Aorta (tissue), 5 donors: ENCODE measurements at places on chromosomes 1 and 21. TPM values are rescaled to one million over a fixed set of nuclear protein-coding genes. Genes with fewer than 3 reads are reported as not detected.

The SYNC gene
- total RNA-seq, result 89.8 TPM

The TNNI3K gene
- 2.8 TPM for total RNA-seq

The DEPDC1 gene
- total RNA-seq, result not detected

The CCDC17 gene
- 3.3 TPM for total RNA-seq

The SYT2 gene
- 0.03 TPM for total RNA-seq

DNA sequence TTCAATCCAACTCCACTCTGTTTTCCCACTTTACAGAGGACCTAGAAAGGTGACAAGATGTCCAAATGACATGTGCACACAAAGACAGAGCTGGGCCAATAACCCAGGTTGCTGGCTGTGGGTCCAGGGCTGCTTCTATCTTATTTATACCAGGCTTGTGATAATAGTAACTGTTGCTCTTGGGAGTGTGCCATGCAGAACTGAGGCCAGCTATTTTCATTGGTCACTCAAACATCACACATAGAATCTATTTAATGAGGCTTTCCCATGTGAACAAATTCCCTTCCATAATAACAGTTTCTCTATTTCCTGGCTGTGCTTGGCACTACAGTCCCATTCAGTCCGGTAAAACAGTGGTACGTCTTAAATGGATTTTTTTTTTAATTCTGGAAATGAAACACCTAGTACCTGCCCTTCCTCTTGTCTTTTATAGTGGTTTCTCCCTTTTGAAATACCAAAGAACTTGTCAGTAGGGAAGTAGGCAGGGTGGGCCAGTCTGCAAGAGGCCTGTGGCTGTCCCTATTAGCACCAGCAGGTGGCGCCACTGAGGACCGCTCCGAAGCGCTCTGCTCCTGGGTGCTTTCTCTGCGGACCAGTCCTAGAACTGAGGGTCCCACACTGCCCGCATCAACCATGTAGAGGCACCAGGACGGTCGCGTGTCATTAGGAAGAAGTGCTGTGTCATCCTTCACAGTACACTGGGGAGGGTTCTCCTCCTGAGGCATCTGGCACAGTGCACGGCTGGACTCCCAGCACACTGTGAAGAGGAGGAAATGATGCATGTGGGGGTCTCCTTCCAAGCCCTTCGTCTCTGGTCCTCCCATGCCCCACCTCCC lies 52.1 kb downstream of the GPR161 start:
- peak; percentile 91 for DNase-seq

- no peak for DNase-seq
Measured at GRCh38 chr1:152783095-152783494, 3.0 kb upstream of the LCE1E start.

DNA sequence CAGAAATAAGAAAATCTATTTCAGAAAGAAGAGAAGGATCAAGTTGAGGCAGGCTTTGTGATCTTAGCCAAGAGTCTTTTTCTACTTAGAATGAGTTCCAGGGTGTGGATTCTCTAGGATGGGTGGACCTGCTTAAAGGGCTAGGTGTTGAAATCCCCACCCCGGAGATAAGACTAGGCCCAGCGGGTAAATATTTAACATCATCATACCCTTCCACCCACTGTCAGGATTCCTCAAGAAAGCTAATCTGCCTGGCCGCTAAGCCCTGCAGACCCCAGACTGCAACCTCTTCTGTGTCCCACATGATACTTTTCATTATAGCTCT lies 5.8 kb downstream of the IGSF9 start:
- DNase-seq, result no peak

GRCh38 chr1:111961773-111962565 lies 27.5 kb downstream of the KCND3 start:
- no peak for DNase-seq
